ENCODE measurements at places on chromosomes 7 and 10.

- no peak for DNase-seq
Measured at GRCh38 chr7:121228779-121229178, 100.0 kb upstream of the WNT16 start.

DNA sequence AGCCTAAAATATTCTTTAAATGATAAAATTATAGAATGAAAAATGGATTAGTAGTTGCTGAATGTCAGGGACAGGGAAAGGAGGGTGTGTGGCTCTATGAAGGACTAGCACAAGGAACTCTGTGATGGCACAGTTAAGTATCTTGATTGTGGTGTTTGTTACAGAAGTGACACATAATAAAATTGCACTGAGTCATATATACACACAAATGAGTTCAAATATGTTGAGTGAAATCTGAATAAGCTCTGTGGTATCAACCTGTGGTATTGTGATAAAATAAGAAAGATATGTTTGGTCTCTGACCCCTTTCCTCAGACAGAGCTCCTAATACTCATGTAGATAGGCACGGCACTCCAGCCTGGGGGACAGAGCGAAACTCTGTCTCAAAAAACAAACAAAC is 181.5 kb upstream of the TRIM24 start:
- DNase-seq, result no peak

GRCh38 chr10:96578022-96578421 is 8.8 kb downstream of the TM9SF3 start:
- DNase-seq, result no peak

DNA sequence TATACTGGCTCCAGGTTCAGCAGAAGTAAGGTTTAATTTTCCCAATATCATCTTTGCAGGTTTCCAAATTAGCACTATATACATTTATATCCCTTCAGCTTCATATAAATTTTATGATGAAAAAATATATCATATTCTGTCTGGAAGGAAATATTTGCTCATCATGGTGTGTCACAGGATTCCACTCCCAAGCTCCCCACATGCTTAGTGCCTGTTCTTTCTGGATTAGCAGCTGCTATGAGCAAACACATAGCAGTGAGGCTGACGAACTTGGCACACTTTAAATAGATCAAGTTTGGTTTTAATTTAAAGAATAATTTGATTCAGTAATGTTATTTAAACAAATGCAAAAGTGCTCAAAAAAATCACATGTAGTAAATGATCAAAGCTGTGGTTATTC is 251.9 kb downstream of the AGMO start:
- DNase-seq, result no peak

DNA sequence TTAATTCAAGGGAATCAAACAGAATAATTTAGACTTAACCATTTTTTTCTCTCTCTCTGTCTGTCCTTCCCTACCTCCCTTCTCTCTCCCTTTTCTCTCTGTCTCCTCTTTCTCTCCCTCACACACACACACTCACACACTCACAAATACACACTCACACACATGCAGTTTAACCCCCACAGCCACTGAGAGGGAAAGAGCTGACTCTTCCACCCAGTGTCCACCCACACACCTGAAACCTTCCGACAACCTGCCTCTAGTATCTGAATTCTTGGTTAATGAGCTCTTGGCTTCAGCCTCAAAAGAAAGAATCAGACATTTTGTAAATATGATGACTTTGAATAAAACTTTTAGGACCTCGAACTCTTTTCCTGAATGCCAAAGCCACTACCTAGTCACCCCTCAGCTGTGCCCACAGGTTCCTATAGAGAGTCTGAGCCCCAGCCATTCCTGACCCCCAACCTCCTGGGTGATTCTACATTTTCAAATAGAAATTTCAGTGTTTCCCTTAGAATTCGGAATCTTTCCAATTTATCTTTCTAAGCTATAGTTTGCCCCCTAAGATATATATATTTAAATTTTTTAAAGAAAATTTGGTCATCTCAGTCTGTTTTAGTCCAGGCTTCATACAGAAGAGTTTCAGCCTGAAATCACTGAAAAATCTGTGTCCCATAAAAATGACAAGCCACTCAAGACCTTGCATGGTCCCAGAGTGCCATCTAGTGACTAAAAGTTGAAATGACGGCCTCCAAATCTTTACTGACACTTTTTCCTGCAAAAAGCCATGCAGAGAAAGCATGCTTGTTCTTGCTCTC is 202.8 kb downstream of the IPMK start:
- no peak for DNase-seq

- DNase-seq, result no peak
Measured at GRCh38 chr7:141641876-141642275, 60.1 kb downstream of the DENND11 start.

GRCh38 chr10:44258019-44258418 is 126.9 kb downstream of the CXCL12 start:
- no peak for DNase-seq

GRCh38 chr10:107487284-107487683 is 322.8 kb upstream of the SORCS1 start:
- DNase-seq, result no peak

DNA sequence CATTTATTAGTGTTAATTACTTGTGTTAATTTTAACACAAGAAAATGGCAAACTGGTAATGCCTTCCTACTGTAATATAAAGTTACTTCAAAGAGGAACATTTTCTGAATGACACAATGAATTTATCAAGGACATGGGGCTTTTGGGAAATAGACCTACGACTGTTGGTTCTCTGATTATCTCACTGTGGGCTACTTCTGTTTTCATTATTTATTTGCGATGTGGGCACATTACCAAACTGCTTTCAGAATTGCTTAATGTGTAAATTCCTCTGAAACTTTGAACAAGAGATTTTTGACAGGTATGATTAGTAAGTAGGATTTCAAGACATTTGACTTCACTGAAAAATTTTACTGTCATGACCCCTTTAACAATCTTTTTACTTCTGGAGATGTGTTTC is 535.6 kb downstream of the CNTNAP2 start:
- no peak for DNase-seq

DNA sequence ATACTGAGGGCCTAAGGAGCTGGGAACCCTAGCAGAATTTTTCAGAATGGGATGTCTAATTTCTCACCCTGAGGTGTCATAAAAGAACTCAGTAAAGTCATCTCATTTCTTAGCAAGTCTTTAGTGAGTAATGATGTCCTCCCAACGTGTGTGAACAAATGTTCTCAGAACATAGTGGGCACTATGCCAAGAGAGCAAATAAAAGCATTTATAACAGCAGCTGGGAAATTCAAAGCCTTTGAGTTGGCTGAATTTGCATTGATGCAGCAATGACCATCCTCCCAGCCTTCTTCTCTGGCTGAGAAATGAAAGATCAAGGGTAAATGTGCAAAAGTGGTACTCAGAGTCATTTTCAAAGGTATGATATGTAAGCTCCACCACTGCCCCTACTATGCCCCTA is 109.4 kb downstream of the FAM107B start:
- DNase-seq, result no peak

GRCh38 chr10:57891201-57892006 is 376.3 kb downstream of the IPMK start:
- no peak for DNase-seq

DNA sequence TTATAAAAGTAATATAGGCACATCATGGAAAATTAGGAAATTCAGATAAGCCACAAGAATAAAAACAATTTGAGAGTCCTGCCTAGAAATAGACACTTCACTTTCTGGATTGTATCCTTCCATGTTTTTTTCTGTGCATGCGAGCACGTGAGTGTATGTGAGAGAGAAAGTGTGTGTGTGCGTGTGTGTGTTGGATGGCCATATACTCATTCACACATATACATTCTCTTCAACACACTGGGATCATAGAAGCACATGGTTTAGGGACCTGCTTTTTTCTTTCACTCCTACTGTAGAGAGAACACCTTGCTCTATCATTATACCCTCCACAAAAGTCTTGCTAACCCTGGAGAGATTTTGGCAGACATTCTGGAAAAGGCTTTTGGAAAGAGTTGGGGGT is 7.5 kb downstream of the FFAR4 start:
- DNase-seq, result no peak

Measured in activated CD8-positive, alpha-beta memory T cell treated with anti-CD3 and anti-CD28 coated beads, Interleukin-2, amount 10 ng/mL, durations not matched to agents 7 days and 5 days (primary cell).